ENCODE measurements at places on chromosomes 13 and 19.

DNA sequence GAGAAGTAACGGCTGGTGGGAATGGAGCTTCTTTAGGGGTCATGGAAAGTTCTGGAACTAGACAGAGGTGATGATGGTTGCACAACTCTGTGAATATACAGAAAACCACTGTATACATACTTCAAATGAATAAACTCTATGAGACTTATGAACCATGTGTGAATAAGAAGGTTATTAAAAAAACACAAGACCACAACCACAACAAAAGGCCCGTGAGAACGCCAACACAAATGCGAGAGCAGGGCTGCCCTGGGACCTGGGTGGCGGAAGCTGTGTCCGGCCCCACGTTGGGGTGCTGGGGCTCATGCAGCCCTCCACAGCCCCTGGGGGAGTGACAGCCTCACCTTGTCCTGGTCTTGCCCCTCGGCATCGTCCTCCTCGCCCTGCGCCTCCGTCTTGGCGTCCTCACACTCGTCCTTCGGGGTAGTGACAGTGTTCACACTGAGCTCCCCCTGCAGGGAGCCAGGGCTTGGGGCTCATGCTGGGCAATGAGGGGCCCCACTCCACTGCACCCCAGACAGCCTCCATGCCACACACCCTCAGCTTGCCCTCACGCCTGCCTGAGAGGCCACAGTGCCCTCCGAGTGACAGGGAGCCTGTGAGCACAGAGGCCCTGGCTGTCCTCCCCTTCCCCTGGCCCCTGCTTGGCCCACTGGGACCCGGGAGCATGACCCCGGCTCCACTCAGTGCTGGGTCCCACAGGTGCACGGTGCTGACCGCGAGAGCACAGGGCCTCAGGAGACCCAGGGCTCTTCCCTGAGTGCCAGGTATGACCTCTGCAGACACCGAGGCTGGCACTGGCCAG is 16.0 kb downstream of the IZUMO4 start:
- DNase-seq: no peak

GRCh38 chr19:1507763-1508506 is 4.9 kb downstream of the ADAMTSL5 start:
- peak; percentile 72 for DNase-seq

GRCh38 chr13:102138635-102139190 is 263.1 kb downstream of the FGF14 start:
- no peak for DNase-seq

DNA sequence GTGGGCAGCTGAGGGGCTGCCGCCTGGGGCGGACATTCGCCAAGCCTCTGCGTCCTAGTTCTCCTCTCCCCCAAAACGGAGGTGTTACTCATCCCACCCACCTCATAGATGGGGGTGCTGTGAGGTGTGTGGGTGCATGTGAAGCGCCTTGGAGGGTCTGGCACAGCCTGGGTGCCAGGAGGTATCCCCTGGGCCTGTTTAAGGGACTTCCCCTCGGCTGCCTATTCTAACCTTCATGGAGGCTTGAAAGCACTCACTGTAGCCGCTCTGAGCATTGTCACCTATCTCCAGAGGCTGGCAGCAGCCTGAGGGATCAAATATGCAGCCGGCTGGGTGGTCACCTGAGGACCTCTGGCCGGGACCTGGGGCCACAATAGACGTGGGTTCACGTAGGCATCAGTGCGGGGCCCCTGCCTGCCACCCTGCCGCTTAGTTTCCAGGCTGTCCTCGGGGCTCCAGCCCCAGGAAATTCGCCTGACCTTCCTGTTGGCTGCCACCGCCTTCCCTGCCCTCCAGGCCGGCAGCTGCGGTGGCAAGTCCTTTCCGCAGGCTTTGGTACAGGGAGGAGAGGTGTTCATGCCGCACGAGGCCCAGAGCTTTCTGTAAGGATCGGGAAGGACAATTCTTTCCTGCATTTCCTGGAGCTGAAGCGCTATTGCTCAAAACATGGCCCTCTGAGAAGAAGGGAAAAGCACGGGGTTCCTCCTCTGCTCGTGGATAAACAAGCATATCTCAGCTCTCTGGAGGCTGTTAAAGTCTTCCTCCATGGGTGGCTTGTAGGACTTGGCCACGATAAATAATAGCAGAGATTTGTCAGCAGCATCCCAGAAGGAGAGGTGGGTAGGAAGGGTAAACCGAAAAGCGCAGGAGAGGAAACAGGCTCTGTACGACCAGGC is 4.6 kb downstream of the COL4A2 start:
- DNase-seq: no peak

GRCh38 chr19:4083677-4084546 is 17.2 kb upstream of the ZBTB7A start:
- peak; percentile 27 for DNase-seq

DNA sequence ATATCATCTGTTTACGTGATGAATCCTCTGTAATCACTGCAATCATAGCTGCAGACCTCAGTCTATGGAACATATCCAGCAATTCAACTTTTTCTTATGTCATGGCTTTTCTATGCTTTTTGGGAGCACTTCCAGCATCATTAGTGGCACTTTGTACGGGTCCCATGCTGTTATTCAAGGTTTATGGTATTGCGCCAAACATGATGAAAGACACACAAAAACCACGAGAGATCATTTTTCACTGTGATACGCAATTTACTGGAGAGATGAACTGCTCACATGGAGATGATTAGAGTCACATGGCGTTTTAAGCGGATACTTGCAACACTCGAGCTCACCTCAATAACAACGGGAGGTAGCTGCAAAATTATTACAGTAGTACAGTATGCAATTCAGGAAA is 2101.7 kb upstream of the PCDH20 start:
- no peak for DNase-seq

DNA sequence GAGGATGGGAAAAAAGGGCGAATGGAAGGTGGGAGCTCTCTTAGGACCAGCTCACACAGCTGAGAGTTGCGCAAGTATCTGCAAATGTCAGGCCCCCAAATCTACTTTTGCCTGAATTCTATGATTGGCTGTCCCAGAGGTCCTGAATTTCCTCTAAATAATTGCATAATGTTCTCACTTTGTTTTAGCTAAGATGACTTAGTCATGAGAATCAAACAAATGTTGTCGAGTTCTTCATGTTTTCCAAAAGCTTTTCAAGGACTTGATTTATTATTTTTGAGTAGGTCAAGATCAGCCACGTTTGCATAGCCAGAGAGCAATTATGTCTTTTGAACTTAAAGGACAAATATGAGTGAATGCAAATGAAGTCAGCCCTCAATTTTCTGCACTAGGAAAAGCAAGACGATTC is 246.6 kb upstream of the MAB21L1 start:
- no peak for DNase-seq

GRCh38 chr19:3809881-3810707 is 23.9 kb upstream of the MATK start:
- DNase-seq: no peak

DNA sequence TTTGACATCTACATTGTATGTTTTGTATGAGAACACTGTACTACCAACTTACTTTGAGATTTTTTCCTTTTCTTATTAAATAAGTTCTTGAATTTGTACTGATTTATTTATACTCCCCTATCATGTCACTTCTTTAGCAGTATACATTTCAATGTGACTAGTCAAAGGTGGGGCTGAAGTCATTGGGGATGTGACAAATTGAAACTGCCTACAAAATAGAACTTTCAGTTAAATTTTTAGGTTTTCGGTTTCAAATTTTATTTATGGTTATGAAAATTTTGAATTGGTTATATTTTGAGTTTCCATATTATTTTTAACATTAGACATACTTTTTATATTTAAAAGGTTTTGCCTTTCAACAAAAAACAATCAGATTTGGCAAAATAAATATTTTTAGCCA is 221.6 kb downstream of the NBEA start:
- DNase-seq: no peak
